M059J (cell line): ENCODE measurements at places on chromosomes 1 and 21.

DNA sequence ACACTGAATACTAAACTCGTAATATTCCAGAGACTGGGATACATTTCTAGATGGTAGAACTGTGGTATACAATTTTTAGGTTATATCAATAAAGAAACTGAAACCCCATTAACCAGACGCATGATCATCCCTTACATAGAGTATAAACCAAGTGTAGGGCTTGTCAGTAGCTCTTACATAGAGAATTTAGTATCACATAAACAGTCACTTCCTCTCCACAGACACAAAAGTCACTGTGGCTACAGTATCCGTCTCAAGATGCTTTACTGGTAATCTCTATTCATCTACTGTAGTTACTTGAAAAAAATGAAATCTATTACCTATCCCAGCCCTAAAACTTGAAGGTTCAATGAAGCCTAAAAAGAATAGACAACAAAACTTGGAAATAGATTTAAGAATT, 252.3 kb upstream of the TMPRSS15 start:
- no peak for DNase-seq

- DNase-seq, result no peak
Observed at GRCh38 chr1:167083066-167083665, 7.0 kb downstream of the GPA33 start.

DNA sequence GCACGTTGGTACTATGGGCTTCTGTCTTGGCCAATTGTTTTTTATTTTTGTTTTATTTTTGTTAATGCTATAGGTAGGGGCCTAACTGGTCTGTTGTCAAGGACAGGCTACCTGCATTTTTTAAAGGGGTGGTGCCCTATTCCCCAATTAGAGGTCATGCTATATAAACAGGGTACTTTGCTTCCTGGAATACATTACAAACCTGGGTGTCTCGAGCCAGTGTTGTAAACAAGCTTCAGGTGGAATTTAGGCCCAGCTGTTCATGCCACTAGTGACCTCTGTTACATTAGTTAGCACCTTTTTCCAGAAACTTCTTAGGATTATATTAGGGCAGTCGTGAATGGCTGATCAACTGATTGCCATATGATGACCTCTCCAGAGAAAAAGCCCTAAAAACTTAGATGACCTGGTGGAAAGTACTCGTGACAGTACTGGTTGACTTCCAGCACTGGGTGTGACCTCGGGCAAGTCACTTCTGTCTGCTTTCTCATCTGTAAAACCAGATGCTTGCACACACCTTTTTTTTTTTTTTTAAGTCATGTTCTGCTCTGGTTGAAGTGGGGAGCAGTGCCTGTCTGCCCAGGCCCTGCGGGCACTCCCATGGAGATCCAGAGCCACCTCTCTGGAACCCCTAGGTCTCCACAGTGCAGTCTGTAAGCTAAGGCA, 46.5 kb downstream of the ELK4 start:
- no peak for DNase-seq

- no peak for DNase-seq
Observed at GRCh38 chr1:220796530-220796929, 9.8 kb downstream of the MTARC1 start.

GRCh38 chr1:155968051-155968400, 10.3 kb downstream of the ARHGEF2 start:
- no peak for DNase-seq

GRCh38 chr1:15038232-15039016, 115.1 kb upstream of the TMEM51 start:
- DNase-seq, result peak; percentile 66

GRCh38 chr1:81664341-81664740, 136.4 kb upstream of the ADGRL2 start:
- no peak for DNase-seq

GRCh38 chr1:67816095-67816475, 17.2 kb downstream of the GNG12 start:
- DNase-seq, result no peak

DNA sequence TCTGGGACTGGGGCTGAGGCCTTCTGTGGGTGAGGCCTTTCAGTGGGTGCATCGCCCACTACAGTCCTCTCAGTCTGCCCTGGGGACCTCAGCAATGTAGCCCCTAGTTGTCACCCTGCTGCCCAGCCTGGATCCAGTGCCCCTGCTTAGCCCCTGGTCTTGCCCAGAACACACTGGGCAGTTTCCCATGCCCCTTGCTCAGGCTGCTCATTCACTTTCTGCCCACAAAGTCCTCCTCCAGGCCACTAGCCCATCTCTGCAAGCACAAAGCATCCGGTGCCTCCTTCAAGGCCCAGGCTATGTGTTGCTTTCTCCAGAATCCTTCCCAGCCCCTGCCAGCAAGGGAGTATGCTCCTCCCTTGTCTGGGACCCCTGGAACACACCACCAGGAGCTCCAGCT, 5.4 kb upstream of the ADORA1 start:
- no peak for DNase-seq

GRCh38 chr1:91015794-91016550, 5.9 kb downstream of the ZNF644 start:
- DNase-seq, result peak; percentile 37

DNA sequence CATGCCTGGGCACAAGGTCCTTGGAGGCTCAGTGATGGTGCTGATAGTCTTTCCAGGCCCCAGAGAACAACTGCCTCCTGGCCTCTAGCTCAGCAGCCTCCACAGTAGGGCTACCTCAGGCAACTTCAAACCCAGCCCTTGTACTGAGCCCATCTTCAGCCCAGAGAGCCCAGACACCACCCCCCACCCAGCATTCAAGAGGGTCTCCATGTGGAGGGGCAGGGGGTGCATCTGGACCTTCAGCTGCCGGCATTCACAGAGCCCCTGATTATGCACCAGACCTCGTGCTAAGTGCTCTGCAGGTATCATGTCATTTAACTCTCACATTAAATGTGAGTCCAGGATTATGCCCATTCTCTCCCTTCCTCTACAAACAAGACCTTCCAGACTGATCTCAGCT, 197.0 kb upstream of the ZC3H12A start:
- DNase-seq, result no peak

DNA sequence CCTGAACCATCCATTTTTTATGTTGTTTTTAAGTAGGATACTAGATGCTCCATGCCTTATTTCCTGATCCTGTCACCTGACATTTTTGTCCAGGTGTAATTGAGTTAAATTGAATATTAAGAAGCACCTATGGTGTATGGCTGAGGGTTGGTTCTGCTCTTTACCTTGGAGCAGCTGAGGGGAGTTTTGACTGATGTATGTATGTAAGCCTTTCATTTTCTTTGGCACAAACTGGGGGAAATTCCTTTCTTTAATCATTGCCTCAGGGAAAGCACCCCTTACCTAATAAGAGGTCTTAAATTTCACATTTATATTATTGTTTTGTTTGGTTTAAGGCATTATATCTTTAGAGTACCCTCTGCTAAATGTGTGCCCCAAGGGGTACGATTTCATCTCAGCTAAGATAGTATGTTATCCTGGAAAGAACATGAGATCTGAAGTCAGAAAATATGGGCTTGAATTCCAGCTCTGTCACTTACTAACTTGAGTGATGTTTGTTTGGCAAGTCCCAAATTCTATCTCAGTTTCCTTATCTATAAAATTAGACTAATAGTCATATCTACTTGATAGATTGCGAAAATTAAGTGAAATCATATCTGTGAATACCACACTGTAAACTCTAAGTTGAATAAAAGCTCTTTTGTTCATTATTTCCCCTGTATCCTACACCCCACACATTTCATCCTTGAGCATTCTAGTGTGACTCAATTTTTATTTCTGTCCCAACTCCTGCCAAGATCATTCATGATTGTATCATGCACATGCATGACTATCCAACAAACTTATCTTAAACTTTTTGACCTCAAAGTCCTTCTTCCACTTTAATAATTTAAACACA, 57.7 kb upstream of the NUF2 start:
- DNase-seq, result no peak

GRCh38 chr1:165434281-165434680, 10.6 kb downstream of the RXRG start:
- DNase-seq, result no peak

- no peak for DNase-seq
Observed at GRCh38 chr1:246681900-246682895, 42.0 kb upstream of the SCCPDH start.

GRCh38 chr1:156196445-156196844, 2.5 kb downstream of the SLC25A44 start:
- DNase-seq, result no peak

DNA sequence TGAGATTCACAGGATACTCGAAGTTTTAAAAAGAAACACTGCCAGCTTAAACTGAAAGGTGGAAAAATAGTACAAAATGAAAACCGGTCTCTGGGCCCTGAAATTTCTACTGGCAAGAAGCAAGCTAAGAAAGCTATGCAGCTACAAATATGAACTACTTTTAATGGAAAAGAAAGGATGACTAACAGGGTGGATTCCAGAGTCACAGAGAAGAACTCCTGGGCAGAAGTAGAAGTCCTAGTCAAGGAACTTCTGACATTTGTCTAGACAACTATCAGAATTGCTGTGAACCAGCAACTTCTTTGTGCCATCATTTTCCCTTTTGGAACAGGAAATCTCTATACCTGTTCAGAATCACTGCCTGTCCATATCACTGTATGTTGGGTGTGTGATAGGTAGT, 38.1 kb downstream of the CD160 start:
- DNase-seq, result peak; percentile 17

GRCh38 chr1:109912873-109913272, 2.2 kb downstream of the CSF1 start:
- peak; percentile 50 for DNase-seq

DNA sequence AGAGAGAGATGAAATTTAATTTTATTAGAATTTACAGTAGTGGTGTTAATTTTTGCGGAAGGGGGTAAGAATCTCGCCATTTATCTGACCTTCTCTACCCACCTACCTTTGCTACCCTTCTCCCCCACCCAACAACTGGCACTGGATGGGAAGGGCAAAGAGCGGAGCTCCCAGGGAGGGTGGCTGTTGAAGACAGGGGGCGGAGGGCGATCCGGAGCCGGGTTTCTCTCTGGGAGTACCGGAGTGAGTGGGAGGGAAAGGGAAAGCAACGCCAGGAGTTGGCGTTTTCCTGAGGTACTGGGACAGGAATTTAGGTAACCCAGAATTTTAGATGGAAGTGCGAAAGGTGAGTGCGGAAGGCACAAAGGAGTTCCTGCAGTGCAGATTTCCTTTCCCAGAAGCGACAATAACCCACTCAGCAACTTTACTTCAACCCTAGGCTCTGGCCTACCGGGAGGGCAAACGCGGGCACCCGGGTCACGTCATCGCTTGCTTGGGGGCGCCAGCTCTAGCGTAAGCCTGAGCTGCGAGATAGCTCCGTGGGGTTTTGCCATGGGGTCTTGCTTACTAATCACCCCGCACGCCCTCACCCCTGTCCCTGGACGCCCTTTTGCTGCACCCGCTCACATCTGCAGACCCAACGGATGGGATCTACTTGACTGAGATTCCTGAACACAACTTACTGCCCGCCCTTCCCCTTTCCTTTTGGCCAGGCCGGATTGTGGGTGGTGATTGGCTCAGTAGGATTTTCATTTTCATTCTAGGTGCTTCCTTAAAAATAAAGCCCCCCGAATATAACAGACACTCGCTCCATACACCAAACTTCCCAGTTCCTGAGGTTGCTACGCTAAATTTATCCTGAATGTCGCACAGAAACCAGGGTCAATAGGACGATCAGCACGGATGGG, 413.0 kb upstream of the ESRRG start:
- no peak for DNase-seq

DNA sequence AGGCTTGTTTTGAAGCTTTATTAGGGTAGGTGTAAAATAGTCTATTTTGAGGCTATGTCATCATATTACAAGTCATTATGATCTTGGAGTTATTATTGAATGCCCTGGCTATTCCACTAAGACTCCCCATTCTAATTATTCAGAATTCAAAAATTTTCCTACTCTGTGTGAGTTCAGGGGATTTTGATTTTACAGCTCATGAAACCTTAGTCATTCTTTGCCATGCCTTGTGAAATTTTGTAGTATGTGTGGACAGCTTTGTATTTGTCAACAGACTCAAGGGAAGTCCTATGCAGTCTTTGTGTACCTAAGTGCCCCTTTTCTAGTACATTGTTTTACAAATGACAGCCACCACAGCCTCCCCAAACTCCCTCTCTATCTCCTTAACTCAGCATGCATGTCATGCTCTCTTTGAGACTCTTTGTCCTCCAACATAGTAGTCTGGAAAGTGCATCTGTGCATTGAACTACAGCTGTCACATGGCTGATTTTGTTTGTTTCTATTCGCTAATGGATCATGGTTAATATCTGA, 28.0 kb downstream of the CD1D start:
- DNase-seq, result no peak

DNA sequence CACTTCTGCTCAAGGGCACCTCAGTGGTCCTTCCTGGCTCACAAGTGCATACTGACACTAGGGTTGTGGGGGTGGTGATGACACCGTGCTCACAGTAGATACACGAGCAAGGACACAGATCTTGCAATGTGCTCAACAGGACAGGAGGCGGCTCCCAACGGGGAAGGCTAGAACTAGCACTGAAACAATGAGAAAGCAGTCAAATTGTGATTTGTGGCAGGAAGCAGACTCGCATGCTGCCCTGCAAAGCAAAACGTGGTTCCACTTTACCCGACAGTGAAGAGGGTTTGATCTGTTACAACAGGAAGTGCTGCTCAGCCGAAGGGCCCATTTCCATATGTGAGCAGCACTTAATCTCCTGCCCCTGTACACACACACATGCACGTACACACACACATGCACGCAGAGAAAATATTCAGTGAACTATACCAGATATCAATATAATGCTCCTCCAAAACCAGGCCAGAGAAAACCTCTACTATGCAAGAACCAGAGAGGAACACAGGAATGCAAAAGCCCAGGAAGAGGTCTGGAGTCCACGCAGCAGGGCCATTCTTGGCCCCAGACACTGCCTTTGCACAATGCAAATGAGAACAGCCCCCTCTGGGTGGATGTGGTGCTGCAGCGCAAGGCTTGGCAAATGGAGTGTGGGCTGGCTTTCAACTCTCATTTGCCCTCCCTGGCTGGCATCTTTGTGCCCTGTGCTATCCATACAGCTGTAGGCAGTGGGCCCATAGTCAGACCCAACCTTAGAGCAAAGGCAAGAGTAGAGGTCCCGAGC, 47.1 kb downstream of the KANK4 start:
- DNase-seq, result no peak

DNA sequence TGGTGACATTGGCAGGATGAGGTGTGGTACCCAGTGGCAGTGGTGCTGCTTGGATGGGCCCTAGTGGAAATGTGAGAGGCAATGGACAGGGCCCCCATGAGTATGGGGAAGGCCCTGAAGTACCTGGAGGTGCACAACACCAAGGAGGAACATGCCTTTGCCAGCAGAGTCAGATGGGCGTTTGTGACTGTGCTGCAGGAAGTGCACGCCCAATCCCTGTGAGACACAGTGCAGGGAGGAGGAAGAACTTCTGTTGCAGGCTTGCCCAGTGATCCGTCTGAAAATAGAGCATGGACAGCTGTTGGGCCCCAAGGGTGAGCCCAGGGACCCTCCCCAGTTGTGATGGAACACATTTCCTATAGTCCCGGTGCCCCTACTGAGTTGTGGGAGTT, 42.7 kb downstream of the GJA5 start:
- DNase-seq, result no peak
